Mesothelial cell of epicardium (in vitro differentiated cells): ENCODE measurements at places on chromosomes 1 and 21. TPM values are rescaled to one million over a fixed set of nuclear protein-coding genes. Genes with fewer than 3 reads are reported as not detected.

- no peaks in the 10 kb centered on the region for H3K36me3 ChIP-seq
- peaks cover 3% of the 10 kb centered on the region for H3K4me1 ChIP-seq
- H3K27ac ChIP-seq = no peak overlapping the region
- DNase-seq = no peak
- H3K27me3 ChIP-seq = peaks cover 87% of the 10 kb centered on the region
Measured at GRCh38 chr1:110676970-110677369, 2.2 kb upstream of the KCNA3 start.

The HIPK1 gene
- total RNA-seq = 43.6 to 44.5 TPM (median 43.9 TPM) in 3 replicates

- H3K27me3 ChIP-seq = no peaks in the 10 kb centered on the region
- no peak for DNase-seq
- H3K4me3 ChIP-seq = no peak overlapping the region
- H3K36me3 ChIP-seq = peaks cover 12% of the 10 kb centered on the region
Measured at GRCh38 chr21:42818328-42818749, 61.0 kb downstream of the WDR4 start.

The MYCL gene
- total RNA-seq = 25.0 to 27.2 TPM (median 25.5 TPM) in 3 replicates

The SLFNL1 gene
- 1.2 to 1.4 TPM (median 1.3 TPM) in 3 replicates for total RNA-seq

DNA sequence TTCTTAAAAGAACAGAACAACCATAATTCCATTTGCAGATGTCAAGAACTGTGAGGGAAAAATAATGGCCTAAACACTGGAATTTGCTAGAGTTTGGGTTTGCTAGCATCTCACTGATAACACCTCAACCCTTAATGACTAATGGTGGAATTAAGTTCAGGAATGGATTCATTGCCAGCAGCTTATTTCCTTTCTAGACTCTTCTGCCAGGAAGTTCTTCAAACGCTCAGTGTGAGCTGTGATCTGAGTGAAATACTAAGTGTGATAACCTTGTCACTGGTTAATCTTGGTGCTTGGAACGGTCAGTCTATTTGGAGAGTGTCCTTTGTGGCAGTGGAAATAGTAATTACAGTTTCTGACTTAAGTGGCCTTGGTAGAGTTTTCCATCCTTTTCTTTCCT lies 21.6 kb upstream of the PLEKHM2 start:
- H3K27ac ChIP-seq = peak overlapping the region; percentile 4
- H3K27me3 ChIP-seq = no peaks in the 10 kb centered on the region
- H3K4me3 ChIP-seq = no peak overlapping the region
- peaks cover 34% of the 10 kb centered on the region for H3K36me3 ChIP-seq

DNA sequence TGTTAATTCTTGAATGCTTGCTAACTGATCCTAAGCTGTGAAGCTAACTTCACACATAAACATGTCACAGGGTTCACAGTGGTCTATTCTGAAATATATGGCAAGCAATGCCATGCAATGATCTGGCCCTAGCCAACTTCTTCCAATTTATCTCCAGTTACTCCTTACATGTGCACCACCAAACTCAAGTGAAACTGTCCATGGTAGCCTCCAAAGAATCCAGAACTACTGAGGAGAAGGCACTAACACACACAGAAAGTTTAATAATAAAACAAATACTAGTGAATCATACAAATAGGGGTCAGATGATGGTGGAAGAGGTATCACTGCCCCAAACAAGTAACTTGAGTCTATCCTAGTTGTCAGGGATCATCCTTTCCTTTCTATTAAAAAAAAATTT lies 172.6 kb upstream of the RAB4A start:
- no peaks in the 10 kb centered on the region for H3K36me3 ChIP-seq
- H3K4me3 ChIP-seq = no peak overlapping the region
- DNase-seq = no peak

DNA sequence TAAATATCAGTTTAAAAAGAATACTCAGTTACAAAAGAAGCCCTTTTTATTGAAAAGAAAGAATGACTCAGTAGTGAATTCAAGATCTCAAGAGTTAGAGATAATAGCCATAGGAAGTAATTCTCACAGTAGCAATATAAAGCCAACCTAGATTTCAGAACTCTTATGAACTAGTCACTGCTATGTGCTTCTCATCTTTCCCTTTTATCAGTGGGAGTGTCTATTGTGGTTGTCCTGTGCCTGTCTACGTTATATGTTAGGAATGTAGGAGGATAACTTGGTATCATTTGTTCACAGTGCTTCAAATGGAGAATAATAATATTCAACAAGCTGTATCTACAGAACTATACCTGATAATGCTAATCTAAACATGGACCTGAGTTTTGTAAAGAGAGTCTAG lies 73.1 kb upstream of the RGS21 start:
- H3K27me3 ChIP-seq = no peaks in the 10 kb centered on the region
- DNase-seq = no peak
- no peak overlapping the region for H3K4me3 ChIP-seq
- H3K4me1 ChIP-seq = no peaks in the 10 kb centered on the region

The LYPLAL1 gene
- 29.8 to 35.3 TPM (median 32.0 TPM) in 3 replicates for total RNA-seq

GRCh38 chr21:36218691-36219090 lies 62.1 kb downstream of the DOP1B start:
- peaks cover 13% of the 10 kb centered on the region for H3K36me3 ChIP-seq
- H3K4me1 ChIP-seq = peaks cover 1% of the 10 kb centered on the region
- no peaks in the 10 kb centered on the region for H3K27me3 ChIP-seq
- no peak overlapping the region for H3K27ac ChIP-seq

GRCh38 chr1:58104960-58105359 lies 441.6 kb downstream of the OMA1 start:
- H3K4me1 ChIP-seq = no peaks in the 10 kb centered on the region
- no peak overlapping the region for H3K27ac ChIP-seq

The NOS1AP gene
- total RNA-seq = 3.8 to 4.4 TPM (median 4.4 TPM) in 3 replicates

DNA sequence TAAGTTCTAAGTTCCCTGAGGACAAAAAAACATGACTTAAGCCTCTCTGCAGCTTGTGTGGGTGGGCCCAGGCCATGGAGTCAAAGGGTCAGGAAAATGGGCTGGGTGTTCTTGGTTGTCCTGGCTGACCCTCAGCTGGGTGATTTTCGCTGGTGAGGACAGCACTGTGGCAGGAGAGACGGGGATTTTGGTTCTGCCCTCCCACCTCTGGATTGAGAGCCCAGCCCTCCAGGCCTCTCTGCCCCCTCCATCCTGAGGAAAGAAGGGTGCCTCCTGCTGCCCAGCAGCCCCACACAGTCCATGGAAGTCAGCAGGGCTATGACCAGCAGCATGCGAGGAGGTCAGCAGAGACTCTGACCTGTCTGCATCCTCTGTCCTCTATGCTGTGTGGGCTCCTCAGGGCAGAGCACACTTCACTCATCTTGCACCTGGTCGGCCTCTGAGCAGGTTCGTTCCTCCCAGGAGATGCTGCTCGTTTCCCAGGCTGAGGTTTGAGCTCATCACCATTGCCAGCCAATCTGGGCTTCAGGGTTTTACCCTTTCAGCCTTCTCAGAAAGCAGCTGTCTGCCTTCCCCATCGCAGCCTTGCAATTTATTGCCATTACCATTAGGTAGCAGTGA lies 26.5 kb downstream of the PHGDH start:
- no peaks in the 10 kb centered on the region for H3K27me3 ChIP-seq
- no peak for DNase-seq
- peak overlapping the region; percentile 2 for H3K27ac ChIP-seq
- H3K4me1 ChIP-seq = peaks cover 21% of the 10 kb centered on the region
